GM23248 (cell line): ENCODE measurements at places on chromosomes 7 and 10.

DNA sequence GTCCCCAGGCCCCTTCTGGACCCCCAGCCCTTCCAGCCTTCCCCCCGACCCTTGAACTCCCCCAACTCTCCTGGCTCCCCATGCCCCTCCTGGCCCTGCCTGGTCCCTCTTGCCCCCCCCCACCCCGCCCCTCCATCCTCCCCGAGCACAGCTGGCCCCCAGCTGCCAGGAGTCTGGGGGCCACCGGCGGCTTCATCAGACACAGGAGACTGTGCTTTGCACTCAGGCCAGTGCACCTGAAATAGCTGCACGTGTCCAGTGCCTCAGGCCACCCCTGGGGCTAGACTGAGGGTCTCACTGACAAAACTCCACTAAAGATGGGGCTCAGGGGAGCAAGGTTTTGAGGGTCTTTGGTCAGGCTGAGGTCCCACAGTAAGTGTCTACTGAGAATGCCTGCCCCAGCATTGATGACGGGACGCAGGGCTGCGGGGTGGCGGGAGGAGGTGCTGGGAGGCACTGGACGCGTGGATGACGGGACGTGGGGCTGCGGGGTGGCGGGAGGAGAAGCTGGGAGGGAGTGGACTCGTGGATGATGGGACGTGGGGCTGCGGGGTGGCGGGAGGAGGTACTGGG is 6.5 kb downstream of the FOXL3 start:
- DNase-seq, result no peak

- peak; percentile 73 for DNase-seq
Observed at GRCh38 chr10:100186253-100187212, 704 bp upstream of the ERLIN1 start.

GRCh38 chr10:132971448-132972148 is 29.2 kb upstream of the CFAP46 start:
- DNase-seq, result no peak

- DNase-seq, result peak; percentile 66
Observed at GRCh38 chr7:114481999-114482398, 67.4 kb downstream of the FOXP2 start.

GRCh38 chr10:103584216-103585010 is 90.9 kb downstream of the NEURL1 start:
- DNase-seq, result peak; percentile 83

DNA sequence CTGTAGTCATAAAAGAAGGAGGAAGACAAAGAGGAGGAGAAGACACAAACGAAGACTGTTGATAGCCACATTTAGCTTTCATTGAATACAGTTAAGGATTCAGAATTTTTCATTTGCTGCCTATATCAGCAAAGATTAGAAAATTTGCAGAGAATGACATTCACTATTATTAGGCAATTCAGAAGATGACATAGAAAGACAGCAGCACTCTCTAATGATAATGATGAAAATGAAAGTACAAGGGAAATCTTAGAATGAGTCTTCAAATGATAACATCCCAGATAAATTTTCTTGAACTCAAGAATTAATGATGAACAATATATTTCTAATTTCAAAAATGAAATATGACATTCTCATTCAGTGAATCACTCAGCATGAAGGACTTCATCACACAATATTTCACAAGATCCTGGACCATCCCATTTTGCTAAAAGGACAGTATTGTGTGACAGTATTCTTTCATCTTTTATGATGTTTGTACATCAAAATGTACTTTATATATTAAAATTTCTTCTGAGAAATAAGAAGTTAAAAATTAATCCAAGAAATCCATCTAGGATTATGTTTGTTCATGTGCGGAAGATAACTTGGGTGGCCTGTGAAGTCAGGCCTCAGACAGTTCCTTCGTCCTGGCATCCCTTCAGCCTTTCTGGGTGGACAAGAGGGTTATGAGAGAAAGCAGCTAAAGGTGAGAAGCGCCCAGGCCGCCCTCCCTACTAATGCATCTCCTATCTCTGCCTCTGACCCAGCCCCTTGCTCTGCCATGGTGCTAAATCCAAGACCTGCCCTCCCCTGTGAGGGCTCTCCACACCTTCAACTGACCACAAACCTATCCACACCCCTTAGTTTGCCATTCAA is 47.4 kb upstream of the CAMK2B start:
- peak; percentile 51 for DNase-seq
